Stimulated activated CD8-positive, alpha-beta memory T cell treated with anti-CD3 and anti-CD28 coated beads, Interleukin-4, amount 100 ng/mL, for 1 hour (primary cell): ENCODE measurements at places on chromosomes 12 and 14.

GRCh38 chr14:96176811-96177211 is 27.8 kb upstream of the BDKRB2 start:
- DNase-seq: no peak

DNA sequence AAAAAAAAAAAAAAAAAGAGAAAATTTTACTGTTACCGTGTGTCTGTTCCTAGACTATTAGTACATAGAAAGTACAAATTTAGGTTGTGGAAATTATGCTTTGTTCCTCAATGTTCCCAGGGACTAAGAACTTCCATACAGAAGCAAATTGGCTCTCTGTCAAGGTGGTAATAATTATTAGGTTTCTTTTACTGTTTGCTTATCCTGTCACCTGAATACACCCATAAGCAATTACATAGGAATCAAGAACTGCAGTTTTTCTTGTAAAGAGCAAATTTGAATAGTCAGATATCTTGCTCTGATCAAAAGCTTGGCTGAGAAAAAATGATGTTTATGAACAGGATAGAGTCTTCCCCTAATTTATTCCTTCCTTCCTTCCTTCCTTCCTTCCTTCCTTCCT is 191.2 kb downstream of the AEBP2 start:
- DNase-seq: no peak

DNA sequence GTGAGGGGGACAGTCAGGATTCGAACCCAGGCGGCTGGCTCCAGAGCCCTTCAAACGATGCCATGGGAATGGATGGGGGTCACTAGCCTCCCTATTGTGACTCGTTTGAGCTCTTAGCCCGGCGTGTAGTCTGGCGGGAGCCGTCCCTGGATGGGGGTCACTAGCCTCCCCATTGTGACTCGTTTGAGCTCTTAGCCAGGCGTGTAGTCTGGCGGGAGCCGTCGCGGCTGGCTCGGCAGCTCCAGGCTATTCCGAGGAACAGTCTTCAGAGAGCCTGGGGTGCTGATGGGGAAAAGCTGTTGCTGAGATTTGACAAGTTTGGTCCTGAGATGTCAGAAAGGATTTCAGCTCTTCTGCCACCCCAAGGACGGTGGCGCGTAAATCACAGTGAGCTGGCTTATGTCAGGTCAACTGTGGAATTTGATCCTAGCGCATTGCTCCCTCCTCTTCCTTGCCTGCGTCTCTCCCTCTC is 58.3 kb downstream of the CALM1 start:
- DNase-seq: no peak

DNA sequence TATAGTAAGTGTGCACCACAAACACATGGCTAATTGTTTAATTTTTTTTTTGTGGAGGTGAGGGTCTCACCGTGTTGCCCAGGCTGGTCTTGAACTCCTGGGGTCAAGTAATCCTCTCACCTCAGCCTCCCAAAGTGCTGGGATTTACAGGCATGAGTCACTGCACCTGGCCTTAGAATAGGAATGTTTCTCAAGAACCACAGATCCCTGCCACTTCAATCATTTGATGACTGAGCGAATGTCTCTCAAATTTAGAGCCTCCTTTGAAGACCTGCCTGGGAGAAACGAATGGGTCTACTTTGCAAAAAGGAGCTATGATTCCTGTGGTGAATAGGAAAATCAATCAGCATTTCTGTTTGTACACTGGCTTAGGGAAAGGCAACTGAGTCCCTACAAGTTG is 33.5 kb upstream of the CHST11 start:
- no peak for DNase-seq

DNA sequence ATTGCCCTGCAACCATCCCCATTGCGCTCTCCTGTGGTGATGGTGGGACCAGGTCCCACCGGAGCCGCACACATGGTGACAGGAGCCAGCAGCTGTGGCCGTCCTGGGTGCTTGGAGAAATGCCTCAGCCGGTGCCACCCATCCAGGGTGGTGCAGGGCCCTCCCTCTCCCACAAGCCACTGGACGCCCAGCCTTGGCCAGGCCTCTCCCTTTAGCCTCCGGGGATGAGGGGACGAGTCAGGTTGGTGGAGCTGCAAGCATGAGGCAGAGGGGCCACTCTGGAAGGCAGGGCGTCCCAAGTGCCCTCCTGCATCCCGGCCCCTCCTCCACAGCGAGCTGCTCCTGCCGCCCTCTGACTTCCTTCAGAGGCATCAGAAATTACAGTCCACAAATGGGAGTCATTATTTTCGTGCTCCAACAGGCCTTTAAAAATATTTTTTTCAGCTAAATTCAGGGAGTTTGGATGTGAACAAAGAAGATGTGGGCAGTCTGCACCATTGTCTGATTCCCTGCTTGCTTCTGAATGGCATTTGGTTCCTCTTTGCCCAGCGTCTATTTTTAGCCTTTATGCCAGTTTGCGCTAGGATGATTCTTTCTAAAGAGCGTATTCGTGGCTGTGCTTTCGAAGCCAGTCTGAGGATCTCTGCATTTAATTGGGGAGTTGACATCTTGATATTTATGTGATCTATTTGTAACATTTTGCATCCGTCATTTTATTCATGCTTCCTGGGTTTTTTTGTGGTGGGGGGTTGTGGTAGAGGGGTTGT is 189.4 kb downstream of the ADGRD1 start:
- DNase-seq: no peak

- DNase-seq: no peak
These were observed 38.2 kb downstream of the TRPV4 start for GRCh38 chr12:109795023-109795422.

DNA sequence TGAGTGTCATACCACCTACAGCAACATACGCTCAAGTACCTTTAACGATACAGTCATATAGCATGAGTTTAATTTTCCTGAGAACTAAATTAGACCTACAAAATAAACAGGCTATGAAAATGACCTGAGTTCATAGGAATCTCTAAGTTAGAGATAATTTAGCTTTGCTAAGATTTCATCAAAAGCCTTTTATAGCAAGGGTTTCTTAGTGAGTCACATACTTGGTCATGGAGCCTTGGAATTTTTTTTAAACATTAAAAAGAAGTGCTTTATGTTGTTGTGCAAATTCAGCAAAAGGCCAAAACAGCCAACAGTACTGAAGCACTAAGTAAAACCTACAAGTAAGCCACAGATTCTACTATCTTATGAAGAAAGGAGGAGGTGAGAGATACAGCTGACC is 93.6 kb upstream of the FERMT2 start:
- no peak for DNase-seq

- no peak for DNase-seq
These were observed 251.4 kb downstream of the EGLN3 start for GRCh38 chr14:33699300-33699983.

GRCh38 chr14:74924061-74924460 is 1.0 kb upstream of the RPS6KL1 start:
- DNase-seq: no peak

- no peak for DNase-seq
These were observed 473.1 kb downstream of the ETNK1 start for GRCh38 chr12:23098110-23098509.
